ENCODE measurements at places on chromosomes 12 and 14. TPM values are rescaled to one million over a fixed set of nuclear protein-coding genes. Genes with fewer than 3 reads are reported as not detected.
A peak's percentile ranks its signal among the peaks of the same experiment; 100 is the strongest.

GRCh38 chr14:54715239-54715638 is 148.3 kb downstream of the SAMD4A start:
- DNase-seq, result peak; percentile 37

DNA sequence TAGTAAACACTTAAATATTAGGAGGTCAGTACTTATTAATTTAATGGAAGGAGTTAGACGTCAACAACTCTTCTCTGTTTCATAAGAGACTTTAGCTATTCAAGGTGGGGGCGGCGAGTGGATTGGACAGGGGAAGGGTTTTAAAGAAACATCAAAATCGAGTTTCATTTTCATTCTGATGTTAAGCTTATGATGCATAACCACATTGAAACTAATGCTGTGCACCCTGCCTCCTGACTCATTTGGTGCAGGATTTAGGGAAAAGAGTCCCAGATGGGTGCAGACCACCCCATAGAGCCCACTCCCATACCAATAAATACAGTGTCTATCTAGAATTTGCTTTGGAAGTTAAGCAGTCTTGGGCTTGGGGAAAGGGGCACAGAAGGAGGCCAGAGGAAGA is 7.4 kb downstream of the ZBTB39 start:
- DNase-seq, result no peak

DNA sequence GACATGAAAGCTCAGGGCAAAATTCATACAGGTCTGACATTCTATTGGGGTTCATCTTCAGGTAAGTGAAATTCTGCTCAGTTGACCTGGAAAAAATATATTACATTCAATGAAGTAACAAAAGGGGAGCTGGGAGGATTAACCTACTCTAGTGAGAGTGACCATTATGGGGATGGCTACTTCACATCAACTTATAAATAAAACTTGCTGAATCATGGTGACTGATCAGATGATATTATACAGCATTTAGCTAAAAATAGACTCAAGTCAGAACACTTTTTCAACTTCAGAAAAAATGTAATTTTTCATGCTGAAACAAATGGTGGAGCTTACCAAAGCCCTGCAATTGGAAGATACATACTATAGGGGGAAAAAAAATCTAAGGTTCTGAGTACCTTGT is 800.2 kb downstream of the FSCB start:
- no peak for DNase-seq

GRCh38 chr14:38108681-38109080 is 99.0 kb upstream of the SSTR1 start:
- peak; percentile 29 for DNase-seq

DNA sequence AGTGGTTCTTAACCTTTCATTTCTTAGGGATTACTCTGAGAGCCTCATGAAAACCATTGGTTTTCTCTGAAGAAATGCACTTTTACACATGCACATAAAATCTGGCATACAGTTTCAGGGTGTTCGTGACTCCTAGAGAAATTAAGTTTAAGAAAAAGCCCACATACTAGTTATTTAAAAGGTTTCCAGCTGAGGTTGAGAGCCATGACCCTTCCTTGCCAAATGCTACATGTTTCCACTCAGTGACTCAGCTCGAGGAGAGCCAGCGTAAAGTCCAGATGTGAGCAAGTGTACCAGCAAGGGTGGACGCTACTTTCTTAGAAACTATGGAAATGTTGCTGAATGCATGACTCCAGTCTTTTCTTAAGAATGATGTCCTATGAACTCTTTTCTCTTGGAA is 42.7 kb upstream of the FLRT2 start:
- DNase-seq, result no peak

- no peak for DNase-seq
Measured at GRCh38 chr14:100709289-100710284, 17.1 kb upstream of the DLK1 start.

- DNase-seq, result no peak
Measured at GRCh38 chr12:57244312-57244696, 6.7 kb downstream of the STAC3 start.

DNA sequence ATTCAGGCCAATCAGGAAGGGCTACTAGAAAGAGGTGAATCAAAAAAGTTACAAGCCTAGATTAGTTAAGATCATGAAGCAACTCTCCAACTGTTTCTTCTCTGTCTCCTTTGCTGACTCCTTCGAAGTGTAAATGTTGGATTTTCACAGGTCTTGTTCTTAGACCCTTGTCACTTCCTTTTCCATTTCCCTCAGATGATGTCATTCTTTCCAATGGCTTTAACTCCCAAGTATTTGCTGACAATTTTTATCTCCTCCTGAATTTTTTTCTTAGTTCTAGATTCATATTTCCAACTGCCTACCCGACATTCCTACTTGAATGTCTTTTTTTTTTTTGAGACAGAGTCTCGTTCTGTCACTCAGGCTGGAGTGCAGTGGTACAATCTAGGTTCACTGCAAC is 10.8 kb downstream of the GAS2L3 start:
- peak; percentile 3 for DNase-seq

- DNase-seq, result no peak
Measured at GRCh38 chr12:29970501-29970900, 186.8 kb upstream of the TMTC1 start.

GRCh38 chr14:80518173-80518572 is 306.9 kb upstream of the DIO2 start:
- no peak for DNase-seq

DNA sequence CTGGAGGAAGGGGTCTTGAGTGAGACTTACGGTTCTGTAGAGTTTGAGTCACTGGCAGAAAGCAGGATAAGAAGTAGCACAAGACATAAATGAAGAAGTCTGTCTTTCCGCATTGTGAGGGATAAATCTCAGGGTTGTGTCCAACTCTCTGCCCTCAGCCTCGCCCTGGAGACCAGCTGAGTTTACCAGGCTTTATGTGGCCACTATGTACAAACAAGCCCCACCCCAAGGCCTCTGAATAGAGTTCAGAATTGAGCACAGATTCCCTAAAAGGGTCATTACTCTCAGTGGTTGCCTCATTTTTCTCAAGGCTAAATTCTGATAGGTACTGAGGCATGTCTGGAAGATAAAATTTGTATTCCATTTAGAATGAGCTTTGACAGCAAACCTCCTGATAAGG is at the start of gene PZP:
Gene PZP (minus strand): TSS at position 167 of the 400 bp plus-strand sequence. CDS start 54 bp downstream, at position 113.
- DNase-seq, result no peak

GRCh38 chr14:77369285-77369684 is 7.6 kb downstream of the TMED8 start:
- DNase-seq, result no peak

DNA sequence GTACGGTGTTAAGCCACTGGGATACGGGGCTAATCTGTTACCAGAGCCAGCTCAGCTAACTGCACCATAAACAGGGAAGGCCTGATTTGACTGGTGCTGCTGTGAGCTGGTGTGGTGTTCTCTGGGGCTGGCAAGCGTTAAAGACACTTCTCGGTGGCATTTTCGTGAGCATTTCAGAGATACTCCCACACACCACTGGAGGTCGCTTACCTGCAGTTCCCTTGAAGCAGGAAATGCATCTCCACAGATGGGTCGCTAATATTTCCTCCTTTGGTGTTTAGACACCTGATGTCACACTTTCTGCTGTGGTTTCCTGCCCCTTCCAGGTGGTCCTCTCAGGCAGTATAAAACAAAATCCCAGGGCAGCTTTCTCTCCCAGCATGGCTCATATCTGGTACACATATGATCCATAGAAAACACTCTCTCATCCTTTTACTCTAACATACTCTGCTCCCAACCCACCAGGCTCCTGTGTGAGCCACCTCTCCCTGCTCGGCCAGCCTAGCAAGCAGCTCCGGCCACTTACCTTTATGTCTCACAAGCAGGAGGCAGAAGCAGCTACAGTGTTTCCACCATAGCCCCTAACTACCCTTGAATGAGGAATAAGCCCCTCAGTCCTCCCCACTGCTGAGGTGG is 129.9 kb upstream of the GRIN2B start:
- DNase-seq, result no peak

DNA sequence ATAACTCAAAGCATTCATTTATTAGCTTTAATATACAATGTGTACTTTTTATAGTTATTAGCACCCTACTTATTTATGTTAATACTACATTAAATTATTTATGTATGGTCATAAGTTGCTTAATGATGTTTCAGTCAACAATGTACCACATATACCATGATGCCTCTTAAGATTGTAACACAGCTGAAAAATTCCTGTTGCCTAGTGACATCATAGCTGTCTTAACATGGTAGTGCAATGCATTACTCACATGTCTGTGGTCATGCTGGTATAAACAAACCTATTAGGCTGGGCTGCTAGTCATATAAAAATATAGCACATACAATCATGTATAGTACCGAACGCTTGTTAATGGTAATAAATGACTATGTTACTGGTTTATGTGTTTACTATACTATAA is 120.4 kb downstream of the ANO6 start:
- DNase-seq, result peak; percentile 91

GRCh38 chr12:121227294-121227693 is 17.4 kb downstream of the P2RX4 start:
- DNase-seq, result no peak

GRCh38 chr12:77855548-77855947 is 24.9 kb downstream of the NAV3 start:
- peak; percentile 33 for DNase-seq

GRCh38 chr12:94145191-94145983 is 3.0 kb upstream of the PLXNC1 start:
- peak; percentile 45 for DNase-seq

- no peak for DNase-seq
Measured at GRCh38 chr12:104682790-104683279, 226.1 kb downstream of the CHST11 start.

DNA sequence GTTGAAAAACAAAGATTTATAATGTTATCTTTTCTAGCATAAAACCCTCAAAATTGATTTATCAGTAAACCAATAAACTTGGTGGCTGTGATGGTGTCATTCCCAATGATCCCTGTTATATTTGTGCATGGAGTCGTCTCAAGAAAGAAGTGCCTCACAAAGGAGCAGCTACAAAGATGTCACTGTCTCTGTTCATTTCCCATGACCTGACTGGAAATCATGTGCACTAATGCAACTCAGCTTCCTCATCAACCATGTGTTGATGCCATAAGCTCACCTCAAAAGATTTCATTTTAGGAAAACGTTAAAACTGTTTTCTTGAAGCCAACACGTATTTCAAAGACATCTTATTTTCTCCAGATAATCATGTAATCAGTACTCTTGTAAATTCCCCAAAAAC is 28.8 kb downstream of the CLEC1A start:
- no peak for DNase-seq

DNA sequence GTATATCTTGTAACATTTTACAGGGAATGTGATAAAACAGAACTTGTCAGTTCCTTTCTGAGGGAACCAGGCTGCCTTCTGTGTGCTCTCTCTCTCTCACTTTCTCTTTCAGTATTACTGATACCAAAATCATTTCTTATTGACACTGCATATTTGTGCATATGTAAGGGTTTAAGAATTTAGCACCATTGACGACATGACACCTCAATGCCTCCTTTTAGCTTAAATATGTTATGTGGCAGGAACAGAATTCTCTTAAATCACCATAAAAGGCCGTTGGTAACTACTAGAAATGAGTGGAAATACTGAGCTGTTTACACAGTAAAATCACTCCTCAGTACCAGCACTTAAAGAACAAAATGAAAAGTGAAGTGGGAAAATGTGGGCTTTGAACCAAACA is 457.7 kb upstream of the SYT1 start:
- DNase-seq, result no peak

DNA sequence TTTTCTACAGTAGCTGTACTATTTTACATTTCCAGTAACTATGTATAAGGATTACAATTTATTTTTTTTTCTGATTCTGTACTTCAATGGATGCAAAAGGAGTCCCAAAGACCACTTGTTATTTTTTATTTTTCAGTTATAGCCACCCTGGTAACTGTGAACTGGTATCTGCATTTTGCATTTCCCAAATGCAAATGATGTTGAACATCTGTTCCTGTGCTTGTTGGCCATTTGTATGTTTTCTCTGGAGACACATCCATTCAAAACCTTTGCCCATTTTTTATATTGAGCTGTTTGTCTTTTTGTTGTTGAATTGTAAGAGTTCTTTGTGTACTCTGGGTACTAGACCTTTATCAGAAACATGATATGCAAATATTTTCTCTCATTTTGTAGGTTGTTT is 485.6 kb downstream of the LRIG3 start:
- DNase-seq, result no peak

GRCh38 chr14:54853339-54853738 is 49.3 kb downstream of the GCH1 start:
- no peak for DNase-seq

DNA sequence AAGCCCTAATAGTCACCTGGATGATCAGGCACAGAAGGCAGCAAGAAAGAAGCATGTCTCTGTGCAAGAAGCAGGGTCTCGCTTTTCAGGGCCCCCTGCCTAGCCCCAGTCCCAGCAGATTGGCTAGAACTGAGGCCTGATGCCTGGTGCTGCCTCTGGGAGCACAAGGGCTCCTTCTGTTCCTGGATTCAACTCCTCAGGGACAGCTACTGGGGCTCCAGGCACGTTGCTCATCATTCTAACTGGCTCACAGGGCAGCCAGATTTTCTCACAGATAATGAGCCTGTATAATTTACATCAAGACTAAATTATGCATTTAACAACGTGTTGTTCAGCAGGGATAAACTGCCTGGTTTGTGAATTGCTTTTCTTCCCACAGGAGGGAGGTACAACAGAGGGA is 106.5 kb upstream of the PLXNC1 start:
- DNase-seq, result no peak

DNA sequence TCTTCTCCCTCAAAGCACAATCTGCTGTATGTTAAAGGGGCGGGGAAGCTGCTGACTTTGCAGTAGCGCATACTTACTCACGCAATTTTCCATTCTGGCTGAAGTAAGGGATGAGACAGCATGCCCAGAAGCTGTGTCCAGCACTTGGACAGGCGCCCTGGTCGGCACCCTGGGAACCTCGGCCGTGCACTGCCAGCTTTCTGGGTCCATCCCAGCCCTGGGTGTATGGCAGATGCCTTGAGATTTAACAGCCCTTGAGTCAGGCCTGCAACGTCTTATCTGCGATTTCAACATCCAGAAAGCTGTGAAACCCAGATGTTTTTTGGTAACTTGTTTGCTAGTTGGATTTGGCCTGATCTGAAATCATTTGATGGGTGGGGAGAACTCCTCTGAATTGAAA is 16.1 kb downstream of the EML1 start:
- DNase-seq, result no peak

- DNase-seq, result no peak
Measured at GRCh38 chr14:87241018-87241768, 751.8 kb downstream of the GALC start.

GRCh38 chr14:24329073-24329663 is 5.7 kb downstream of the ADCY4 start:
- DNase-seq, result no peak

BEGAIN gene
- total RNA-seq, result 17.1 TPM

BDKRB2 gene
- 3.8 TPM for total RNA-seq

CISTR gene
- not detected for total RNA-seq

HEBP1 gene
- 20.5 TPM for total RNA-seq

POTEG gene
- total RNA-seq, result not detected

PLEKHG7 gene
- total RNA-seq, result not detected

PALS1 gene
- 45.7 TPM for total RNA-seq

BORCS5 gene
- 5.4 TPM for total RNA-seq

IL23A gene
- not detected for total RNA-seq

DPPA3 gene
- total RNA-seq, result not detected

MEG3 gene
- 16.3 TPM for total RNA-seq

PTPRO gene
- total RNA-seq, result 0.32 TPM

ADAM21 gene
- total RNA-seq, result 0.49 TPM

SYCP3 gene
- total RNA-seq, result not detected

PFKM gene
- 38.8 TPM for total RNA-seq

TMTC1 gene
- 3.9 TPM for total RNA-seq

ORAI1 gene
- 18.1 TPM for total RNA-seq

C12orf50 gene
- not detected for total RNA-seq

ASB8 gene
- total RNA-seq, result 43.6 TPM

MANSC4 gene
- total RNA-seq, result not detected
